ENCODE measurements at places on chromosomes 13 and 19. TPM values are rescaled to one million over a fixed set of nuclear protein-coding genes. Genes with fewer than 3 reads are reported as not detected.

GRCh38 chr13:44759384-44760360 is 183.5 kb upstream of the TSC22D1 start:
- DNase-seq, result no peak

DNA sequence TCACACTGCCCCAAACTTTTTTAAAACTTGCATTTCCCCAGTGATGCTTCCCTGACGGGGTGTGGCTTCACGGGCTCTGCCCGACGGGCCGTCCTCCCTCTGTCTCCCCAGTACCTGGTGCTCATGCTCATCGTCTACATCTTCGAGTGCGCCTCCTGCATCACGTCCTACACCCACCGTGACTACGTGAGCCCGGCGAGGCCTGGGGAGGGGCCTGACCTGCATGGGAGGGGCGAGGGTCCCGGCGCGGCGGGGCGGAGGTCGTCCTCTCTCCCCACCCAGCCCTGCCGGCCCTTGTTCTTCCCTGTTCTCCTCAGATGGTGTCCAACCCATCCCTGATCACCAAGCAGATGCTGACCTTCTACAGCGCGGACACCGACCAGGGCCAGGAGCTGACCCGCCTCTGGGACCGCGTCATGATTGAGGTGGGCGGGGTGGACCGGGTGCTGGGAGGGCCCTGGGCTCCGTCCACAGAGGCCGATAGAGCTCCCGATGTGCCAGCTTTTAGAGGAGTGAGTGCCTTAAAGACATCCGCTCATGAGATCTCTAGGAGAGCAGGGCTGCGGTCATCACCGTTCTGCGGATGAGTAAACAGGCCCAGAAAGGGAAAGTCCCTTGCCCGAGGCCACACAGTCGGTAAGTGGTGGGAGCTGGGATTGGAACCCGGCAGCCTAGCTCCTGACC is 6.9 kb downstream of the UPK1A start:
- DNase-seq, result peak; percentile 16

DNA sequence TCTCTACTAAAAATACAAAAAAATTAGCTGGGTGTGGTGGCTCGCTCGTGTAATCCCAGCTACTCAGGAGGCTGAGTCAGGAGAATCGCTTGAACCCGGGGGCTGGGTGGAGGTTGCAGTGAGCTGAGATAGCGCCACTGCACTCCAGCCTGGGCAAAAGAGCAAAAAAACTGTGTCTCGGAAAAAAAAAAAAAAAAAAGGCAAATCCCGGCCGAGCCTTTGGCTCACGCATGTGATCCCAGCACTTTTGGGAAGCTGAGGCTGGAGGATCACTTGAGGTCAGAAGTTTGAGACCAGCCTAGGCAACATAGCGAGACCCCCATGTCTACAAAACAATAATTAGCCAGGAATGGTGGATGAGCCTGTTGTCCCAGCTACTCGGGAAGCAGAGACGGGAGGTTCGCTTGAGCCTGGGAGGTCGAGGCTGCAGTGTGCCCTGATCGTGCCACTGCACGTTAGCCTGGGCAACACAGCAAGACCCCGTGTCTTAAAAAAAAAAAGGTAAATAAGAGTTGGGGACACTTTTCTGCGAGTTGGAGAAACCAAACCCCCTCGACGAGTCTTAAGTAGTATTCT is 574 bp upstream of the GPX4 start:
- DNase-seq, result no peak

The KLK4 gene
- 3.4 TPM for total RNA-seq

The EEF1AKMT1 gene
- 4.9 TPM for total RNA-seq

- peak; percentile 21 for DNase-seq
Measured at GRCh38 chr19:47330466-47330869, 1.5 kb upstream of the C5AR2 start.

DNA sequence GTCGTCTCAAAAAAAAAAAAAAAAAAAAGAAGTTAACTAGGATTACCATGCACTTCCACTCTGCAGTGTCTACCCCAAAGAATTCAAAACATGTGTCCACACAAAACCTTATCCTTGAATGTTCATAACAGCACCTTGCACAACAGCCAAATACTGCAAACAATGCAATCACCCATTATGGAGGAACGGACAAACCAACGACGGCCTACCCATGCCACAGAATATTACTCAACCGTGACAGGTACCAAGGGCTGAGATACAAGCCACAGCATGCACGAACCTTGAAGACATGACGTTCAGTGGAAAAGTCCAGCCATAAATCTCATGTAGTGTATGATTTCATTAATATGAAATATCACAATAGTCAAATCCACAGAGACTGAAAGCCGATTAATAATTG is 3.0 kb upstream of the SHISA7 start:
- DNase-seq, result no peak
